Hepatic stellate cell (primary cell): ENCODE measurements at places on chromosomes 6 and 20.

DNA sequence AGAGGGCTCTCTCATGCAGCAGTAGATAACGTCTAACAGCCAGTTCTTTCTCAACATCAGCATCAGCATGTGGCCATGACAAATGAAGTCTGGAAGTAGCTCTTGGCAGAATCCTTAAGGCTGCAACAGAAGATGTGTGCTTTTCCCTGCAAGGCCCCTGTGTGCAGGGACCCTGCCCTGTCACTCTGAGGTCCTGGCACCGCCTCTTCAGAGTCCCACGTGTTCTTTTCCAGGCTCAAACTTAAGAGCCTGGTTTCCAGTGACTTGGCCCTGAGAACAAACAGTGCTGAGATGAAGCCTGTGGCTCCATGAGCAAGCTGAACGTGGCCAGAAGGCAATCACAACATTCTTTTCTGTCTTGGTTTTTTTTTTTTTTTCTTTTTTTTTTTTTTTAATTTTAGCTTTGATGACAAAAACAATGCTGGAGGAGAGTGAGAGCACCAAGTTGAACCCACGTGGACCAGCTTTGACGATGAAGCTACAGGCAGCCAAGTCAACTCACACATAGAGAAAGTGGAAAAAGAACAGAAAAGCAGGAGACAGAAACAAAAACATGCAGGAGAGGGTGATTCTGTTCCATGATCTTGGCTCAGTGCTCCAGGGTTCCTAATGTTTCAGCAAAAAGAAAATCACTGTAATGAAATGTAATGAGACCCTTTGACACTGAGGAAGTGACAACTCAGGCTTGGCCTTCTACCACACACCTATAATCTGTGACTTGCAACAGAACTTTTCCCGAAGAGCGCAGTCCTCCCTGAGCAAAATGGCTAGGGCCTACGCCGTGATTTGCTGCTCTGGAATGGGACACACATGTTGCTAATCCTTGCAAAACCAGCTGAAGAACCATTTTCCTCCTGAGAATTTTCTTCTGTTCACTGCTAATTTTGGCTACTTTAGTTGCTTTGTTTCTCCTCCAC, 86.1 kb downstream of the FOXC1 start:
- no peak for DNase-seq

DNA sequence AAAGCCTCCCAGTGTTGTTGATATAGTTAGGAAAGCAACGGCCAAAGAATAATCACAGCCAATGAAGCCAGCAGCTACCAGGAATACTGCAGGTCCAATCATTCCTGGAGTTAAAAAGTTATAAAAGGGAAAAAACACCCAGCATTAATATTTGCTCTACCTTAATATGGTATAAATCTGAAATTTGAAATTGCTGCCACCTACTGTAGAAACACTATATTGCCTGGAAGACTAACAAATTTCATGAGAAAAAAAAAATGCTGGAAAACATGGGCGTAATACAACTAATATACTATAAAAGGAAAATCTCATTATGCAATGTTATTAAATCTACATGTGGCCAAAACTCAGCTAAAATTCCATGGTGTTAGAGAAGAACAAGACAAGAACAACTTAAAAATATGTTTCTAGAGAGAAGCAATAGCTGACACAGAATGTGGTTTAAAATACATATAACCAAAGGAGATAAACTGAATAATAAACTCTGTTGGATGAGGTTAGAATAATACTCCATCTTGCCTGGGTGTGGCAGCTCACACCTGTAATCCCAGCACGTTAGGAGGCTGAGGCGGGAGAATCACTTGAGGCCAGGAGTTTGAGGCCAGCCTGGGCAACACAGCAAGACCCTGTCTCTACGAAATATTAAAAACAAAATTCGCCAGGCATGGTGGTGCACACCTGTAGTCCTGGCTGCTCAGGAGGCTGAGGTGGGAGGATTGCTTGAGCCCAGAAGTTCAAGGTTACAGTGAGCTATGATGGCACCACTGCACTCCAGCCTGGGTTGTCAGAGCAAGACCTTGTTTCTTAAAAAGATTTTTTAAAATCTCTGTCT, 43.1 kb downstream of the SLC17A5 start:
- DNase-seq, result peak; percentile 16

GRCh38 chr6:64085126-64085525, 449.5 kb downstream of the PHF3 start:
- DNase-seq, result no peak

DNA sequence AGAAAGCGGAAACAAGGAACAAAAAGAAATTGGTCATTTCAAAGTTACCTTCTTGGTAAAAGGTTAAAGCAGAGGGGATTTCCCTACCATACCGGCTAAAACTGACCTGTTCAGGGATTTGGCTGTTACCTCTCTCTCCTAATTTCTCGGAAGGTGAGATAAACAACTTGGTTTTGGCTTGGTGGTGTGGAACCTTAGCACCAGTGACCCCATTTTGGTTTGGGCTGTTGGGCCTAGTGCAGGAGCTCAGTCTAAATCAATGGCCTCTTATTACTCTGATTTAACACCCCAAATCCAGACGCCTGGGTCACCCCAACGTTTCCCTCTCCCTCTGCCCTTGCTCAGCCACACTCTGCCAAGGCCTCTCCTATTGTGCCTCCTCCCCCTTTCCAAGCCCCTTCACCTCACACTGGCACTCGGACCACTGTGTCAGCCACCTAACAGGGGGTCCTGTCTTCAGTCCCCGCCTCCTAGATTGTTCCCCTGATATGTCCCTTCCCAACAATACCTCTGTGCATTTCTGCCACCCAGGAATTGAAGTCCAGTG, 8.3 kb downstream of the NCR2 start:
- DNase-seq, result no peak

GRCh38 chr20:62138204-62138543, 5.0 kb downstream of the PSMA7 start:
- DNase-seq, result no peak

DNA sequence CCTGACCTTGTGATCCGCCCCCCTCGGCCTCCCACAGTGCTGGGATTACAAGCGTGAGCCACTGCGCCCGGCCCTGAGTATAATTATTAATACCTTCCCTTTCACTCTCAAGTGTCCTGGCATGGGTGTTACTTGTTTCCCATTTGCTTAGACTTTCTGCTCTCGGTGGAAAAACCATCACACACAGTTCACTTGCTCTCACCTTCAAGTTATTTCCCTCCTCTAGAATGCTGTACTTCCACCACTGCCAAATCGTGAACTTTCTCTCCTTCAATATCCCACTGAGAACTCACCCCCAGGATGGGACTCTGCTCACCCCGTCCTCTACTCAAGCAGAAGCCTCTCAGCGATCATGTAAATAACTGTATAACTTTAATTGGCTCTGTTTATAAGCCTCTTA, 4.6 kb upstream of the HIVEP1 start:
- no peak for DNase-seq

DNA sequence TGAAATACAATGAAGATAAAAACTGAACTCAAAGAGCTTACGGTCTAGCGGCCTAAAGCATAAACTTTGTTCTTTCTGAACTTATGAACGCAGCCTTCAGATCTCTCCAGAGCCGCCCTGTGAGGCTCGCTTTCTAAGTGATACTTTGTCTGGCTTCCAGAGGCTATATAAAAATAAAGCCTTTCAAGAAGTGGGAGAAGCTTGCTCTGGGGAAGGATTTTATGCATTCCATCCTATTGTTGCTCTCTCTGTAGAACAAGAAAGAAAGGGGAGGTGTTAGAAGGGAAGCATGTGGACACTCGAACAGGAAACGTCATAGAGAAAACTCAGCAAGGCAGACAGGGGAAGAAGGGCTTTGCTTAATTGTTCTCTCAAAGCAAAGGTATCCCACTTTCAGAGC, 77.0 kb downstream of the TBX18 start:
- DNase-seq, result no peak

- DNase-seq, result peak; percentile 10
Observed at GRCh38 chr6:107561306-107561705, 71.4 kb downstream of the SOBP start.

DNA sequence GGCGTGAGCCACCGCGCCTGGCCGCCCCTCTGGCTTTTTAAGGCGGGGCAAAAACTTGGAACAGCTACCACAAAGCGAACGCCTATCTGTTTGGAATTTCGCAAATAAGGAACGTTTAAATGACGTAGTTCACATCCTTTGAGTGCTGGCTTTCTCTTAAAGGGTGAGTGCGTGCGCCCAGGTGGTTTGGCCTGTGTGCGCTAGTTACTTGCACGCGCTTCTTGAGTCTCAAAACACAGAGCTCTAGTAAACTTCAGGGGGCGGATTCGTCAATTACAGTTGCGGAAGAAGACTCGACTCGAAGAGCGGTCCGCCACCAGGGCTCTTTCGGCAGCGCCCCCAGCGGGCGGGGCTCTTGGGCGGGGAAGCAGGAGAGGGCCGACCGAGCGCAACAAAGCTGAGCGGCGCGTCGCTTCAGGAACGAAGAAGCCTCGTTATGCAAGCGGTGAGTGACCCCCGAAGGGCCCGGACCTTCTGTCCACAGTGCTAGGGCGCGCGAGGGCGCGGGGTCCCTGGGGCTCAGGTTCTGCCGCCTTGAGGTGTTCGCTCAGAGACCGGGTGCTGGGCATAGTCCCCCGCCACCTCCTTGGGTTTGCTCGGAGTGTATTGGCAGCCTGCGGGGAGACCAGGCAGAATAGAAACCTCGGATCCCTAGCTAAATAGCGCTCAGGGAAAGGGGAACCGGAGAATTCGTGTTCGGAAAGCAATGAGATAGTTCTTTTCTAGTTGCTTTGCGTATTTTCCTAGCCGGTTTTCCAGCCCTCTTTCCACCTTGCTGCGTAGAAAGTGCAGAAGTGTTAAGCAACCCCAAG, at the start of gene SYCP2L:
TSS of gene SYCP2L (plus strand) at position 362 of the 812 bp plus-strand sequence. CDS start at position 437, 75 bp downstream.
- DNase-seq, result no peak

- no peak for DNase-seq
Observed at GRCh38 chr6:74941424-74941823, 264.4 kb downstream of the COL12A1 start.

GRCh38 chr6:74834967-74835366, 370.9 kb downstream of the COL12A1 start:
- DNase-seq, result no peak

- DNase-seq, result no peak
Observed at GRCh38 chr6:43939281-43940070, 169.5 kb downstream of the VEGFA start.

GRCh38 chr6:133130863-133131262, 110.3 kb upstream of the EYA4 start:
- no peak for DNase-seq

GRCh38 chr6:27129095-27129815, 118.2 kb upstream of the PRSS16 start:
- no peak for DNase-seq

DNA sequence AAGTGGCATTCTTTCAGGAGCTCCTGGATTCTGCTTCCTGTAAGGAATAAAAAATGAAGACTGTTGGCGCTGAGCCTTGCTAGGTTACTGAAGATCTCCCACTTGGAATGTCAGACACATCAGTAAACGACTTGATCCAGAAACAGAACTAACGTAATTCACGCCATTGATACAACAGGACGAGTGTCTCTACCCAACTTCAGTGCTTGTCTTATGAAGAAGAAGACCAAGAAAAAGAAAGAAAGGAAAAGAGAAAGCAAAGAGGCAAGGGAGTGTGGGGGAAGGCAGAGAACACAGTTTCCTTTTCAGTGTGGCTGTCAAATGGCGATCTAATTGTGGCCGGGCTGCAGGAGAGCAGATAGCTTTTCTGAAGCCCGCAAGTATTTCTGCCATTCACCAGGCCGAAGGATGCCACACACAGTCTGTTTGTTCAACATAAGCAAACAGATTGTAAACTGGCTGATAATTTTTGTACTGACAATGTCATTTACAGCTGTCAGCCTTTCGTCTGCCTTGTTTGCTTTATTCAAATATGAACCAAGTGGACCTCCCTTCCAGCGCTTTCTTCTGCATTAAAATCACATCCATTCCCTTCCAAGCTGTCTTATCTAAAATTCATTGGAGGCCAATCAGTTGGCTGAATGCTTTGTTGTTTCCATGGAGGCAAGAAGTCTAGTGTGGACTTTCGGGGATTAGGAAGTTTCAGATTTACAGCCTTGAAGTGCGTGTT, 180.6 kb downstream of the FOXA2 start:
- DNase-seq, result no peak

GRCh38 chr6:129884211-129884610, 23.1 kb upstream of the TMEM244 start:
- DNase-seq, result no peak

DNA sequence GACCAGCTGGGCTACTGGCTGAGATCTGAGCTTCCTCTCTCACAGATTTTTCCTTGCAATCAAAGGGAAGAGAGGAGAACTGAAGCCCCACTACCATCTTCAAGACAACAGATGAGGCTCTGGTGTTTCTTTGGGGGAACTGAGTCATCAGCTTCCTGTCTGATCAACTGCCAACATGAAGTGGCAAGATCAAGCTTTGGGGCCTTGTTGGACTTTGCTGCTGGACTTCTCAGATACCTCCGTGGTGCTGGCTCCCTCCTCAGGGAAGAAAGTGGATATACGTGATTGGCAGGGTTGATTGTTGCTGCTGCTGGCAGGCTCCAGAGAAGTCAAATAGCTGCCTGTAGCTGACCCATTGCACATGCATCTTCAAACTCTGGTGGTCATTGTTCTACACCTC, 3.6 kb upstream of the TOX2 start:
- DNase-seq, result peak; percentile 34

GRCh38 chr6:14721103-14721758, 524.6 kb upstream of the JARID2 start:
- DNase-seq, result no peak

- no peak for DNase-seq
Observed at GRCh38 chr6:134636186-134636799, 313.6 kb downstream of the ALDH8A1 start.
